Activated CD4-positive, alpha-beta T cell treated with anti-CD3 and anti-CD28 coated beads, Interleukin-10, Interleukin-2, amounts not matched to agents 100 ng/mL and 50 ng/mL, durations not matched to agents 16 hours and 8 hours (primary cell): ENCODE measurements at places on chromosomes 2 and 18.

- peak; percentile 12 for DNase-seq
Measured at GRCh38 chr2:177489719-177490301, 97.2 kb downstream of the AGPS start.

DNA sequence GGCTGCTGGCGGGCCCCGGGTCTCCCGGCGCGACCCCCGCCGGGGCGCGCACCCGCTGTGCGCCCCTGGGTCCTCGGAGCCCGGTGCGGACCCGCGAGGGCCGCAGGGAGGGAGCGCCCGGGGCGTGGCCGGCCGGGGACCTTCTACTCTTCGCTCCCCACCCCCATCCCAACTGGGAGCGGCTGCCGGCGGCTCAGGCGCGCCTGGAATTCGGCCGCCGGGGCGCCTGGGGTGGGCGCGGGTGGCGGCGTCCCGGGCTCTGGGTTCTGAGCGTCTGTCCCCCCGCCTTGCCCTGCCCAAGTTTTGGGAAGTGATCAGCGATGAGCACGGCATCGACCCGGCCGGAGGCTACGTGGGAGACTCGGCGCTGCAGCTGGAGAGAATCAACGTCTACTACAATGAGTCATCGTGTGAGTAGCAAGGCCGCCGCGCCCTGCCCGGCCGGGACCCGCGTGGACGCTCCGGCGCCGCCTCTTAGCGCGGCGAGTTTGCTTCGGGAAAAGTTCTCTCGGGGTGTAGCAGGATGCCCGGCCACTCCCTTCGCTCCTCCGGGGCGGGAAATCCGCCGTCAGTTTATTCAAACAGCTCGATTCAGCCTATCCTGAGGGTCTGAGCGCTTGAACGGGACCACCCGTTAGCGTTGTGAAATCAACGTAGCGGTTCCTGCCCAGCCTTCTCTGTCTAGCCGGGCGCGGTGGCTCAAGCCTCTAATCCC, 502 bp downstream of the TUBB6 start:
- DNase-seq, result peak; percentile 45

GRCh38 chr2:240295256-240296103, 140.0 kb upstream of the GPC1 start:
- DNase-seq, result no peak

GRCh38 chr2:27408601-27409320, 630 bp downstream of the PPM1G start:
- peak; percentile 33 for DNase-seq

DNA sequence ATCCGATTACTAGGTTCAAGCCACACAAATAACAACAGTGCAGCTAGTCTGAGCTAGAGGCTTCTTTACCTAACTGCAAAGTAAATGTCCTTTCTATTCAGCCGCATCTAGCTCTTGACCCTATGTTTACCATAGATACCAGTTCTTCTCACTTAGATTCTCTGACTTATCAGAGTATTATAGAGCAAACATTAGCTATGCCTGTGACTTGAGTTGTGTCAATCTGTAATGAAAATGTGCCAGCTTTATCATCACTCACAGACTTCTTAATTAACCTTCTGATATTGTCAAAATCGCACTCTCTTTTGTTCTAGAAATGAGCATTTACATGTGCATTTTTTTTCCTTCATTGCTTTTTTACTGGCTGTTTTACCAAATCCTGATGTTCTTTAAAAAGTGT, 79.9 kb downstream of the BCL11A start:
- no peak for DNase-seq

DNA sequence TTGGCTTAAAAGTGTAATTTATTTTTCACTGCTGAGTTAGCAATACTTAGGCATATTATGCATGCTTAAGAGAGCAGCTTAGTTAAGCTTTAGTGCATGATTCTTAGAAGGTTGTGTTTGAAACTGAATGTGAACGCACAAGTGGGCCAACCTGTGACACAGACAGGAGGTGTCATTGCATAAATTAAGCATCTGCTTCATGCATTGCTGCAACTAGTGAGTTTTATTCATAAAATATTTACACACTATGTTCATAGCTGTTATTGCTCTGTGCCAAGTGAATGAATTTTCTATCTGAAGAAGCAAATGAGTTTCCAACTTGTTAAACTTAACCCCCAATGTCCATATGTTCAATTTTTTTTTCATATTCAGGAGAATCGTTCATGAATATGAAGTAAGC, 806.4 kb downstream of the GALR1 start:
- no peak for DNase-seq

GRCh38 chr2:209314653-209315052, 109.2 kb upstream of the MAP2 start:
- no peak for DNase-seq

GRCh38 chr2:16019060-16019480, 78.7 kb downstream of the MYCN start:
- DNase-seq, result no peak

DNA sequence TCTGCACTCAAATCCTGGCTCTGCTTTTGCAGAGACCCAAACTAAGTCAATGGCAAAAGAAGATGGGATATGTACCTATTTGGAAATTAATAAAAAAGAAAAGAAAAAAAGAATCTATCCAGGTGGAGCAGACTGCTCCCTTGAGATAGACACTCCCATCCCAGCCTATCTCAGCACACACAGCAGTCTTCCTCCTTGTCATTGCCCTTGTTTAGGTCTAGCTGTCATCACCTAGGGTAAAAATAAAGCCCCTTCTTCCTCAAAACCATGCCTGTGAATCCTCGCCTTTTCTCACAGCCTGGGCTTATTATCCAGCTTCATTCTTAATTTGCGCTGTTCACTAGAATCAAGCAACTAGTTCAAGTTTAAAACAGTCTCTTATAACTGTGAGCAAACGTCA, 30.7 kb upstream of the ACSL3 start:
- DNase-seq, result no peak

DNA sequence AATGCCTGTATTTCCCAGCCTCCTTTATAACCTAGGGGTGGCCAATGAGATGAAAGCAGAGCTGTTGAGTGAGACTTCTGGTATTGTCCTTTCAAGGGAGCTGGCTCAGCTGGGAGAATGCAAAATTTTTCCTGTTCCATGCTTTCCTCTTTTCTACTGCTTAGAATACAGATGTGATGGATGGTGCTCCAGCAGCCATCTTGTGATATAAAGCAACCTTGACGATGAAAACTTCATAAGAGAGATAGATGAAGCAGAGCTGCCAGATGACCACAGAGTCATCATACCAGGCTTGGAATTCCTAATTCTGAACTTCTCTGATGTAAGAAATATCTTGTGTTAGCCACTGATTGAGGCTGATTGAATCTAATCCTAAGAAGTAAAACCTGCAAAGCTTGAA, 11.9 kb upstream of the INHBB start:
- no peak for DNase-seq

DNA sequence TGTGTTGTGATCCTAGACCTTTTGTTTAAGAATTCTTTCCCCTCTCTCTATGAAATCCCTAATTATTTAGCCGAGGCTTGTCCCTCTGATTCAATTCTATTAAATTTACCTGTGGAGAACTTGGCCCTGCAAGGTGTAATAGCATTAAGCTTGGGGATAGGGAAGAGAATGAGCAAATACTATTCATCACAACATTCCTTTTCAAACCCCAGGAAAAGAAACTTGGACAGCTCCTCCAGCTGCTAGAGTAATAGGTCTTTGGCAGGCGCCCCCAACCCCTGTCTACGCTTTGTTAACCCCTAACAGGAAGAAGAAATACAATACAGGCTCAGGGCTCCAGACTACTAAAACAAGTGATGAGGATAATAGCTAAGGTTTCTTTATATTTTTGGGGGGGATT, 957.0 kb downstream of the CPS1 start:
- no peak for DNase-seq

DNA sequence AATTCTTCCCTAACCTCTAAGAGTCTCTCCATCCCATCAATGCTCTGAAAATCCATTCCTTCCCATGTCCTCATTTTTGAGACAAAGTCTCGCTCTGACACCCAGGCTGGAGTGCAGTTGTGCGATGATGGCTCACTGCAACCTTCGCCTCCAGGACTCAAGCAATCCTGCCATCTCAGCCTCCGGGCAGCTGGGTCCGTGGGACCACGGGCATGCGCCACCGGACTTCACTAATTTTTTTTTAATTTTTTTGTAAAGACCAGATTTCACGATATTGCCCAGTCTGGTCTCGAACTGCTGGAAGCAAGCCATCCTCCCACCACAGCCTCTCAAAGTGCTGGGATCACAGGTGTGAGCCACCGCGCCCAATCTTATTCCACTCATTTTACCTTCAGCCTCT, 1.6 kb downstream of the FEZ2 start:
- DNase-seq, result no peak

- no peak for DNase-seq
Measured at GRCh38 chr18:11747731-11748130, 58.7 kb downstream of the GNAL start.

DNA sequence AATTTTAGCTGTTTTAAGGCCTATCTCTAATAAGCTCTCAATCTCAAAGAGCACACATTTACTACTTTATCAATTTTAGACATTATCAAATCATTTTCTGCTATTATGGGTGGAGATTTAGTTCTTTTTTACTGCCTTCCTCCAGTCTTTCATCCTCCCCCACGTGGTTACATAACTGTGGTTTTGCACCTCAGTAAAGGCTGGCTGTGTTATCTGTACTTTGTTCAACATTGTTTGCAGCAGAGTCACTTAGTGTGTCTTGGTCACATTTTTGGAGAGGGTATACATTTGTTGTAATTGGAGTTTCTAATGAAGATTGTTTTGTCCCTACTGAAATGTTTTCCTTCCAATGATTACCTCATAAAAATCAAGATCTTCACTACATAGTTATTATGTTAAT, 549.6 kb upstream of the CELF4 start:
- no peak for DNase-seq

- no peak for DNase-seq
Measured at GRCh38 chr18:13913205-13913604, 2.1 kb downstream of the MC2R start.

DNA sequence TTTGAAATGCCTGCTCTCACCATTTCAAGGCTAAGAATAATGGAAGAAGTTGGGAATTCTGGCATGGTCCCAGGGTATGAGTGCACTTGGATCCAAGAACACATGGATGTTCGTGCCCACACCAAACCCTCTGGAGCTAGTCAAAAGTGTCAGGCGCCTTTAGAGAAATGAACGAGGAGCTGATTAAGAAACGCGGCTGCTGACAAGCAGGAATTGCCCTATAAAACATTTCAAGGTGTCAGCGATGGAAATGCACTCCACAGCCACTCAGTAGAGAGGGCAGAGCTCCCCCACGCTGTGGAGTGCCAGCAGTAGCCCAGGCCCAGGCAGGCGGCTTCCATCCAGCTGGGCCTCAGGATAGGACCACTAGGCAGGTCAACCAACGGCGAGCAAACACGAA, 213.7 kb downstream of the TTC32 start:
- DNase-seq, result no peak

- no peak for DNase-seq
Measured at GRCh38 chr18:33469699-33470098, 29.2 kb upstream of the CCDC178 start.

- no peak for DNase-seq
Measured at GRCh38 chr2:1591461-1591770, 152.9 kb downstream of the PXDN start.

DNA sequence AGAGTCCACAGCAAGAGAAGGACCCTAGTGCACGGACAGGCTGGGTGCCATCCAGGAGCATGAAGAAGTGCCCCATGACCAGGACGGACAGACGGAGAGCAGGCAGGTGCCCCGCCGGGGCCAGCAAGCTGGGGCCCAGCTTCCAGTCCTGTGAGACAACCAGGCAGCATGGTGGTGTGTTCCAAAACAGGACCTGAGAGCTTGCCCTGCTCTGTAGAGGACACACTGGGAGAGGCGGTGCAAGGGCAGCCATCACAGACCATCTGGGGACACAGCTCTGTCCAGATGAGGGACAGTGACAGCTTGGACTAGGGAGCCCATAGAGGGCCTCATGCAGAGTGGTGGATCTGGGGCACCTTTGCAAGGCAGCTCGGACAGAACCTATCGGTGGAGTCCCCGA, 279.8 kb downstream of the EIPR1 start:
- no peak for DNase-seq
